Activated T-helper 1 cell treated with Interleukin-2 at 50 U/mL for 16 hours (primary cell): ENCODE measurements at places on chromosomes 3 and 15.

DNA sequence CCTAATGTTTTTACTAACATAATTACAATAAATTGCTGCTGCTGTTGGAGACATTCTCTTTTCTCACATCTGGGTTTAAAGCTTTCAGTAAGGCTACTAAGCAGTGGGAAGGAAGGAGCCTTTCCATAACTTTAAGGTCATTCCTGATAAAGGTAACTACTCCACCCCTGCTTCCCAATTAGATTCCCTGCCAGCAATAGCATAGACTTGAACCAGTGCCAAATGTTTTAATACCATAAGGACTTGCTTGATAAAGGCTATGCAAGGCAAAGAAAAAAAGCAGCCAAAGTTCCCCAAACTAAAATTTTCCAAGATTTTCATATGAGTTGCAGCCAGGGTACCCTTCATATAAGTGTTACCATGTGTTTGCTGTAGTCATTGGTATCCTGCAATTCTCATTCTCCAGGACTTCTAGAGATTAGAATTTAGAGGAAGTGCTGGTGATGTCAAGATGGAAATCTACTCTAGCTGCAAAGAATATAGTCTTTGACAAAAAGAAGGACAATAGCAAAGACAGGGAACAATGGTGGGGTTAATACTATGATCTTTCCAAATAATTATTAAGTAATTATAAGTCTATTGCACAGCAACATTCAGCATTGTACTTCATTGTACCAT is 106.1 kb downstream of the FILIP1L start:
- DNase-seq, result no peak

- no peak for DNase-seq
Observed at GRCh38 chr3:146640955-146641867, 36.1 kb upstream of the PLSCR5 start.

DNA sequence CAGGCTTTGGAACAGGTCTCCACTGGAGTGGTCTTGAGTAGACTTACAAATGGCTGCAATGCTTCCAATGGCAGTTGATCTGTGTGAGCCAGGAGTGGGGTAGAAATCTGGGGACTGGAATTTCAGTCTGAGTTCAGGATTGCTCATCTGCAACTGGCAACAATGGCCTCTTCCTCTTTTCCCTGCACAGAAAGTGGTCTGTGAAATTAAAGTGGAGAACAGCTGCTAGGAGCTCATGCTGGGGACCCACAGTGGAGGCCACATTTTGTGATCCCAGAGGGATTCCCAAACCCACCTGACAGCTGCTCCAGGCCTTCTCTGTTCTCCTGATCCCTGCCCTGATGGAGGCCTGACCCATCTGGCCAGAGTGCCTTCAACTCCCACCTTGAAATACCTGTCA is 49.6 kb downstream of the CEMIP start:
- no peak for DNase-seq

GRCh38 chr3:118833075-118833474 is 201.6 kb downstream of the IGSF11 start:
- DNase-seq, result no peak

DNA sequence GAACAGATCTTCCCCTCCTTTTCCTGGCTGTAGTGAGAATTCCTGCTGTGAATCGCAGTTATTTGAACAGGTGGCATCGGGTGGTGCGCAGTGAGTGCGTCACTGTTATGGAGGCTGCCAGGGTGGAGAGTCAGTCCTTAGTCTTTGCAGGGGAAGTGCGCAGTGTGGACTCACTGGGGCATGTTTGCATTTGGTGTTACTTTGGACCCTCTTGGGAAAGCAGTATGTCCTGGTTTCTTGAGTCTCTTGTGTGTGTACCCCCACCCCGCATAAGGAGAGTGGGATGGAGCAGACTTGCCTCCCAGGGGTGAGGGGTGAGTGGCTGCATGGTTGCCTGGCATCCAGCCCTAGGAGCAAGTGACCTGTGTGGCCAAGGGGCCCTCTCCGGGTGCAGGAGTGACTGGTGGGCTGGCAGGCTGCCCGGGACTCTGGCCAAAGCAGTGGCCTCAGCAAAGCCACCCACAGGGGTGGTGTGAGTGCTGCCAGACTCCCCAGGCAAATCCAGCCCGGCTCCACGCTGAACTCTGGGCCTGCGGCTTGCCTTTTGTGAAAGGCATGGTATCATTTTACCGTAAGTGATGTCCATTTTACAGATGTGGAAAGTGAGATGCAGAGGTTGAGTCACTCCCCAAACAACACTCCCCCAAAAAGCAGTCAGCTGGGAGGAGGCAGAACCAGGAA is 46.4 kb downstream of the DNASE1L3 start:
- no peak for DNase-seq

DNA sequence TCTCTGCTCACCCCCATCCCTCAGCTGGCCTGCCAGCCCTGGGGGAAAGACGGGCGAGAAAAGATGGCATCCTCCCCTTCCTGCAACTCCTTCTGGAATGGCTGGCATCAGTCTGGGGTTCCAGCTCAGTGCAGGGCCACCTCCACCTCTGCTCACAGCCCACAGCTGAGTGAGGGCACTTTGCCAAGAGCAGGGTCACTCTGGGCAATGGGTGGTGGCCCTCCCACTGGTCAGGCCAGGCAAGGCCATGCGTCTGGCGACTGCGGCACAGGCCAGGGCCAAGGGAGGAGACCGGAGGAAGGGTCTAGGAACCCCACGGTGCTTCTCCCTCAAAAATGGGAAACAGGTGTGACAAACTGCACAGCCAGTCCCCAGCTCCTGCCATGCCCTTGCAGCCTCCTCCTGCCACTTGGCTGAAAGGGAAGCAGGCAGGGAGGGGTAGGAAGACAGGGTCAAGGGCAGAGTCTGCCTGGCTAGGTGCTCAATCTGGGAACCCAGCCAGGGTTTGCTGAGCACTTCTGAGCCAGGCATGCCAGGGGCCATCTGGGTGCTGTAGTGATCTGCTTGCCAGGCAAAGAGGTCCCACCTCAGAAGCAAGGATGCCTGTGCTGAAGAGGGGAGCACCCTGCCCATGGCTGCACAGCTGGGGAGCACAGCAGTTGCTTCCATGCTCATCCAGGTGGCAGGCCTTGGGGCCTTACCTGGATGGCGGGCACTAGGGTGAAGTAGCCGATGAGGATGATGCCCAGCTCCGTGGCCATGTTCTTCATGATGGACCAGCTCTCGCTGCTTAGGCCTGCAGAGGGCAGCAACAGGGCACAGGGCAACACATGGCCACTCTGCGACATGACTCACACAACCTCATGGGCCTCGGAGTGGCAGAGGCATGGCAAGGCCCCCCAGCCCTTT is 41.2 kb downstream of the PTPN23 start:
- no peak for DNase-seq

GRCh38 chr3:10004506-10004905 is 17.9 kb upstream of the EMC3 start:
- DNase-seq, result no peak

GRCh38 chr3:49616491-49616941 is 57.6 kb upstream of the APEH start:
- DNase-seq, result no peak

GRCh38 chr3:152269831-152270734 is 1.4 kb downstream of the MBNL1 start:
- no peak for DNase-seq

- DNase-seq, result no peak
Observed at GRCh38 chr15:95468820-95469219, 861.7 kb upstream of the NR2F2 start.

DNA sequence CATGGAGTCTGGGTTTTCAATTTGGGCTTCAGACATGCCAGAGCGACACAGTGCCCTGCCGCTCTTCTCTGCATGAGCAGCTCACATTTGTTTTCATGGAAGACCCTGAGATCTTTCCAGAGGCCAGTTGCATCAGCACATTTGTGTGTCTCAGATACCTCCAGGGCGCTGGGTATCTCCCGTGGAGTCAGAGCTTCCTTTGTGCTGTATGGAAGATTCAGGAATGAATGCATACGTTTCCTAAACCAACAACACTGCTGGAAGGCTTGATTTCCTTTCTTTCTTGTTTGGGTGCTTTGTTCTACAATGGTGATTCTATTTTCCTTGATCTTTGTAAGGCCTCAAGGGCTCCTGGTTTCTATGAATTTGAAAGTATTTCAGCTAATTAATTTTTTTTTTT is 106.5 kb downstream of the CACNA2D3 start:
- DNase-seq, result no peak

DNA sequence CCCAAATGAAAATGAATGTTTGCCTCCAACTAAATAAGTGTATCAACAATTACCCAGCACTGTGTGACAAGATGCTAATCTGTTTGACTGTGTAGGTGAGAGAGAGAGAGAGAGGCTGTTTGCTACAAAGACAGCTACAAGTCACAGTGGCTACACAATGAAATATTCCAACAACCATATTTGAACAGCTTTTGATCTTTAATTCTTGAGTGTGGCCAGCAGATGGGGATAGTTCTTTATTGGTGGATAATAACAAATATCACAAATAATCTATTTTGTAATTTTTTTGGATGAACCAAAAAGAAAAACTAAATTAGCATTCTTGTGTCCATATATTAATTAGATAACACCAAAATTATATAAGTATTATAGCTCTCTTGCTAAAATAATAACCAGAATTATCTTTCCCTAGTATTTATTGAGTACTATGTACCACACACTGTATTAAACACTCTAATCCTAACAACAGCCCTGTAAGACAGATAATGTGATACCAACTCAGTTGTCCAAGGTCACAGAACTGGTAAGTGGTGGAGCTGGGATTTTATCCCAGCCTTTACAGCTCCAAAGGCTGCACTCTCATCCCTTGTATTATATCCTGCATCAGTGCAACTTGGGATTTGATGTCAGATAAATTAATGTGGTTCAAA is 61.9 kb upstream of the C3orf80 start:
- DNase-seq, result no peak

- DNase-seq, result no peak
Observed at GRCh38 chr3:99570061-99570460, 68.3 kb upstream of the COL8A1 start.

DNA sequence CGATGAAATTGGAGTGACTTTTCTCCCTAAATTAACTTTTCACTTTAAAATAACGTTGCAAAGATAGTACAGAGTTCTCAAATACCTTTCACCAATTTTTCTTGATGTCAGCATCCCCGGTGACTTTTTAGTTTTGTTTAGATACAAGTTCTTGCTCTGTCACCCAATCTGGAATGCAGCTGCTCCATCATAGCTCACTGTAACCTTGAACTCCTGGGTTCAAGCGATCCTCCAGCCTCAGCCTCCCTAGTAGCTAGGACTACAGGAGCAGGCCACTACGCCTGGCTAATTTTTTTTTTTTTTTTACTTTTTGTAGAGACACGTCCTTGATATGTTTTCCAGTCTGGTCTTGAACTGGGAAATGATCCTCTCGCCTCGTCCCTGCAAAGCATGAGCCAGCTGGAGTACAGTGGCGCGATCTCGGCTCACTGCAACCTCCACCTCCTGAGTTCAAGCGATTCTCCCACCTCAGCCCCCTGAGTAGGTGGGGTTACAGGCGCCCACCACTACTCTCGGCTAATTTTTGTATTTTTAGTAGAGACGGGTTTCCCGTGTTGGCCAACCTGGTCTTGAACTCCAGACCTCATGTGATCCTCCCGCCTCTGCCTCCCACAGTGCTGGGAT is 747 bp downstream of the NSUN3 start:
- no peak for DNase-seq

- DNase-seq, result no peak
Observed at GRCh38 chr3:23356923-23357322, 153.8 kb downstream of the UBE2E2 start.

GRCh38 chr3:133532951-133533350 is 40.5 kb upstream of the CDV3 start:
- DNase-seq, result no peak

DNA sequence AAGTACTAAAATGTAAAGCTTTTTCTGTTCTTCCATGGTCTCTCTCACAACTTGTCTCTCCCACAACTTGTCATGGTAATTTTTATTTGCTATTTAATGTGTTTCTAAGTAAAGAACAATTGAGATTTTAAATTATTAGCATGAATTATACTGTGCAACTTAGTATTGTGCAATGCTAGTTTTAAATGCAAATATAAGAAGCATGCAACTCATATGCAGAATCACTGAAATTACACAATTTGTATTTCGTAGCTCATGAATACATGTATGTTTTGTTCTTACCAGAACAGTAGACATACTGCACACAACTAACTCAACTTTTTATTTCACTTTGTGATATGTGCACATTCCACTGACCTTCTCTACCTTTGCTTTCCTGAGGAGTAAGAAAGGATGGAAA is 96.5 kb downstream of the SQOR start:
- no peak for DNase-seq

GRCh38 chr15:56795502-56795901 is 62.2 kb upstream of the ZNF280D start:
- no peak for DNase-seq

GRCh38 chr3:50126287-50127211 is 28.6 kb upstream of the SEMA3F start:
- DNase-seq, result no peak
